ENCODE measurements at places on chromosomes 3 and 15. TPM values are rescaled to one million over a fixed set of nuclear protein-coding genes. Genes with fewer than 3 reads are reported as not detected.

PRRT3 gene
- 4.3 TPM for polyA plus RNA-seq

CLDN18 gene
- polyA plus RNA-seq: 0.19 TPM

ZMYND10 gene
- 0.24 TPM for polyA plus RNA-seq

MAP4 gene
- 113 TPM for polyA plus RNA-seq

BUB1B gene
- polyA plus RNA-seq: 69.3 TPM

SERINC4 gene
- polyA plus RNA-seq: not detected
